Sciatic nerve (tissue), 2 donors: ENCODE measurements at places on chromosomes 12 and 14.
A peak's percentile ranks its signal among the peaks of the same experiment; 100 is the strongest.

GRCh38 chr12:89345830-89346740 lies 6.2 kb downstream of the DUSP6 start:
- no peak for DNase-seq

DNA sequence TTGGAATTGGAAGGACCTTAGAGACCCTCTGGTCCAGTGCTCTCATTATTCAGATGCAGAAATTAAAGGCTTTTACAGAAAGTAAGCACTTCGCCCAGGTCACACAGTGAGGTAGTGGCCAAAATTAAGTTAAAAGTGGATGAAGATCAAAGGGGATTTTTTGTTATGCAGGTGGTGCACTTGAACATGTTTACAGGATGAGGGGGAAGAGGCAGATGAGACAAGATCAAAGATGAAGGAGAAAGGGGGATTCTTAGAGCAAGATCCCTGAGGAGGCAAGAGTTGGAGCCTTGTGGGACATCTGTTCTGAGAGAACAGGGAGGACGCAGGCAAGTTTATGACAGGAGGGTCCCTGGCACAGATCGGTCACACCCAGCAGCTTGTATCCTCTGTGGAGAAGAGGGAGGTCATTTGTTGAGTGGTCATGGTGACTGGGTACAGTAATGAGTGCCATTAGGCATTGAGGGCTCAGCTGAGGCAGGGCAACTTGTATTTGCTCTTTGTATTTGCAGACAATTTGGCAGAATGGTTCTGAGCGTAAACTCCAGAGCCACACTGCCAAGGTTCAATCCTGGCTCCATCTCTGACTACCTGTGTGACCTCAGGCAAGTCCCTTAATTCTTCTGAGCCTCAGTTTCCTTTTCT lies 84.0 kb downstream of the BORCS5 start:
- DNase-seq = no peak

DNA sequence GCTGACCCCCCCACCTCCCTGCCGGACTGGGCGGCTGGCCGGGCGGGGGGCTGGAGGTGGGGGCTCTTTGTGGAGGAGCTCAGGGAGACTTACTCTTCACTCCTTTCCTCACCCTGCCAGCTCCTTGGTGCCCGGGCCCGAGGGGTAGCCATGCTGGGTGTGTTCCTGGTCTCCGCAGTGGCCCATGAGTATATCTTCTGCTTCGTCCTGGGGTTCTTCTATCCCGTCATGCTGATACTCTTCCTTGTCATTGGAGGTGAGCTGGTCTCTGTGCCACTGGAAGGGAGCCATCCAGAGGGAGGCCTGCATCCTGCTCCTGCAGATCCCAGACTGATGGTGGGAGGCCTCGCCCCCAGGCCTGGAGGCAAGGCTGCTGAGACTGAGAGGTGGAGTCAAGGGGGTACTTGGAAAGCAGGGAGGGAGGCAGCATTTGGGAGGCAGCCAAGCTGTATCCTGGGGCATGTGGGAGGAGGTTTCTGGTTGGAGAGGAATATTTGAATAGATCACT lies 19.7 kb downstream of the SOAT2 start:
- DNase-seq = no peak

DNA sequence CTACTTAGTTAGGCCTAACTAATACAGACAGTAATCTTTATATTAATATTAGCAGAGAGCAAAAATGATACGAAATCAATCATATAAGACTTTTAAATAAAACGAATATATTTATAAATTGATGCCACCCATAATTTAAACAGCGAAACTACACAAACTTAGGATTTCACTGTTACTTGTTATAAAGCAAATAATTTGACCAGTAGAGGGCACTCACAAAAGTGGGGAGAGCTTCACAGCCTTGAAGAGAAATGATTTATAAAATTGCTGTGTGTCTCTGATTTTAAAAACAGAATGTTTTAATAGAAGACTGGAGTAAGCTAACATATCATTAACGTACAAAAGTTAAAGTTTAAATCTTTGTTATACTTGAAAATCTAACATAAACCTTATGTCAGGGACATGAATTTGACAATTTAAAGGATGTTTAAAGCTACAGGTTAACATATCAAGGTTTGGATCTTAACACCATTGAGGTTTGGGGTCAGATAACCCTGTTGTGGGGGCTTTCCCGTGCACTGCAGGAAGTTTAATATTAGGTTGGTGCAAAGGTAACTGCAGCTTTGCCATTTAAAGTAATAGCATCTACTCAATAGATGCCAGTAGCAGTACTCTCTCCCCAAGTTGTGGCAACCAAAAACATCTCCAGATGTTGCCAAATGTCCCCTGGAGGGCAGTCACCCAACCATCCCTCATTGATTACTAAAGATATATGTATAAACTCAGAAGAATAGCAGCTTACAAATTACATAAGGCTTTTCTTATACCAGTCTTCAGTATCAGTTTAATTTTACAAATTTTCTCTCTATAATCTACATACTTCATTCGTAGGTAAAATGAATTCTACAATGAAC lies 9.3 kb downstream of the KRAS start:
- no peak for DNase-seq

DNA sequence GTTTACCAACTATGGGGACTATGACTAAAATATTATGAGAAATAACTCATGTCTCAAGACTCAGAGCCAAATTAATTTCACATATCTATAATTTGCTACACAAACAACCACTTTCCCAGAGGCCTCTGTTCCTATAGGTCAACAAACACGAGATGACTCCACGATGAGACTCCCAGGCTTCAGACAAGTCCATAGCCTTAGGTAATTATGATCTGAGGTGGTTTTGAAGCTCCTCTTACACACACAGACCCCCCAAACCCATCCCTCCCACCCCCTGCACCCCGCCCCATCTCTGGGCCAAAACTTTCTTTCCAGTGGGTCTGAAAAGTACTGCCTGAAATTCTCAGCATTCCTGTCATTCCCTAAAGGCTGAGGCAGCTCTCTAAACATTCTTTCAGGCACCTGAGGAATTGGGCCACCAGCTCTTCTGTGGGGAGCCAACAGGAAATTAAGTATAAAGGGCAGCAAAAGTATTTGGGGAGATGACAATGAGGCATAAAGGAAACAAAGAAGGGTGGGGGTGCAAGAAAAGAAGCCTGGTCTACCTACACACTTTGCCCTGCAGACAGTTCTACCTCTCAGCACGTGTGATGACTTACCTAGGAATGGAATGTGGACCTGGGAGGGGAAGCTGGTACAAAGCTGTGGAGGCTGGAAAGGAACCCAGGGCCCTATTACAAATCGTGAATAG lies 143.6 kb downstream of the PAWR start:
- DNase-seq = no peak

DNA sequence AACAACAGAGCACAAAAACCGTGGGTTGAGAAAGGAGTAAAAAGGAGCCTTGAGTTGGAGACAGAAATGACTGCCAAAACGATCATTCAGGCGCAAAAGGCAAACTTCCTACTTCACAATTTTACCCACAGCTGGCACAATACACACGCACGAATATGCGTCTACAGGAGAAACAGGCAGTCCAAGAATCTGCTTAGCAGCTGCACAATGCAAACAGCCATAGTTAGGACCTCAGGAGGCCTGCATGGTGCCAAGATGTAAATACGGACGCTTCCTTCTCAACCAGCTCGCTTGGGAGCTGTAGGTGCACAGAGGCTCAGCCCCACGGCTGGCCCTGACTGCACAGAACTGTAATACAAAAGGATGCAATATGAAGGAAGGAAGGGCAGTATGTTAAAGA lies 250.1 kb upstream of the CAND1 start:
- DNase-seq = no peak

- no peak for DNase-seq
Measured at GRCh38 chr14:80982711-80983110, 27.3 kb downstream of the TSHR start.

DNA sequence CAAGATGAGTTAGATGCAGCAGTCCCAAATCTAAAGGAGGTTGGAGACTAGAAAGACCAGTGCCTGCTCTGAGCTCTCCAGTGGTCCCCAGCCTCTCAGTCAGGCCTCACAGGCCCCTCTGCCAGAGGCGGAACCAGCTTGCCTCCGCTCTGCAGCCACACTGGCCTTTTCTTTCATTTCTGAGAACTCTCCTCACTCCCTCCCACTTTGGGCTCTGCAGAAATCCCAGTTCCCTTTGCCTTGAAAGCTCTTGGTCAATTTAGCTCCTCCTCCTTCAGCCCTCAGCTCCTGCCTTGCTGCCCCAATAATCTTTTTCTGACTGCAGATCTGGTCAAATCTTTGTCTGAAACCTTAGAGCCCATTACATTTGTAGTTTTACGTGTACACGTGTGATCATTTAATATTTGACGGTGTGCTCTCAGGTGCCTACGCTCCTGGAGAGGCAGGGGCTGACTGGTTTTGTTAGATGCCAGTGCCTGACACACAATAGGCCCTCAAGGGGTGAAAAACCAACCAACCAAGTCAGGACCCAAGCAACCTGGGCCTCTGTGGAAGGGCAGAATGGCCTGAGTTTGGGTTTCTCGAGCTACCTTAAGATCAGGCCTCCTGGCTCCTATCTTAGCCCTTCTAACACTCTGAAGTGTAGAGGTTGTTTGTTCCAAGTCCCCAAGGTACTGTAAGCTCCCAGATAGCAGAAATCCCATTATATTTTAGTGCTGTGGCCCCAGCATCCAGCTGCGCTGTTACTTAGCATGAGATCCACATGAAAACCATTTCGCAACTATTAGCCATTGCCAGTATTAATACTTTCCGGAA lies 1.1 kb upstream of the NUDT4 start:
- DNase-seq = peak; percentile 73

GRCh38 chr12:24222968-24223367 lies 273.5 kb upstream of the SOX5 start:
- no peak for DNase-seq

DNA sequence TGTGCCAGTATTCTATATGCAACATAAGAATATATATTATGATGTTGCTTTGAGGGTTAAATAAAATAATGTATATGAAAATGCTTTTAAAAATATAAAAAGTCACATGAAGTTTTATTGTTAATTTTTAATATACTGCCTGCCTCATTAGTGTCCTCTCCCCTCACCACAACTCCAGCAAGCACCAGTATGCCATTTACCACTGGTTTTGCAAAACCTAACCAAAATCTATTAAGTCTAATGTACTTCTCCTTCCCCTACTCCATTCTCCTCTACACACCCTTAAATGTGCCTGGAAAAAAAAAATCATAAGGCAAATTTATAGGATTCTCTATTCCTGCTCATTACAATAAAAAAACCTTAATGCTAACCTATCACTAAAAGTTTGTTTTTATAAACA lies 24.0 kb upstream of the GNG2 start:
- no peak for DNase-seq

GRCh38 chr12:82800185-82800584 lies 113.5 kb downstream of the TMTC2 start:
- no peak for DNase-seq

DNA sequence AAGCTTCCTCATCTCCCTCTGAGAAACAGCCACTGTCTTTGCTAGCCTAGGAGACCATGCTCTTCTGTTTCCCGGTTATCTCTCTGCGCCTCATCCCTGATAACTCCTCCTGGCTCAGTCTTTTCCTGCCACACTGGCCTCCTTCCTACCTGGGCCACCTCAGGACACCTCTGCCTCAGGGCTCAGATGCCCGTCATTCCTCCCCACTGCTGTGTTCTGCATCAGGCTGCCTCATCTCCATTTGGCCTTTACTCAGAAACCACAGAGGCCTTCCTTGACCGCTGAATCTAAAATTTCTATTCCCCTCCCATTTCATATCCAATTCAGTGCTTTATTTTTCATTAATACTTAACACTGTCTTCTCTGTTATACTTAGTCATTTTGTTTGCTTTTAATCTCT lies 311.0 kb upstream of the RGS6 start:
- DNase-seq = no peak

- DNase-seq = no peak
Measured at GRCh38 chr12:103442182-103442555, 53.6 kb downstream of the C12orf42 start.

GRCh38 chr12:122460061-122460460 lies 37.6 kb upstream of the CLIP1 start:
- peak; percentile 2 for DNase-seq

DNA sequence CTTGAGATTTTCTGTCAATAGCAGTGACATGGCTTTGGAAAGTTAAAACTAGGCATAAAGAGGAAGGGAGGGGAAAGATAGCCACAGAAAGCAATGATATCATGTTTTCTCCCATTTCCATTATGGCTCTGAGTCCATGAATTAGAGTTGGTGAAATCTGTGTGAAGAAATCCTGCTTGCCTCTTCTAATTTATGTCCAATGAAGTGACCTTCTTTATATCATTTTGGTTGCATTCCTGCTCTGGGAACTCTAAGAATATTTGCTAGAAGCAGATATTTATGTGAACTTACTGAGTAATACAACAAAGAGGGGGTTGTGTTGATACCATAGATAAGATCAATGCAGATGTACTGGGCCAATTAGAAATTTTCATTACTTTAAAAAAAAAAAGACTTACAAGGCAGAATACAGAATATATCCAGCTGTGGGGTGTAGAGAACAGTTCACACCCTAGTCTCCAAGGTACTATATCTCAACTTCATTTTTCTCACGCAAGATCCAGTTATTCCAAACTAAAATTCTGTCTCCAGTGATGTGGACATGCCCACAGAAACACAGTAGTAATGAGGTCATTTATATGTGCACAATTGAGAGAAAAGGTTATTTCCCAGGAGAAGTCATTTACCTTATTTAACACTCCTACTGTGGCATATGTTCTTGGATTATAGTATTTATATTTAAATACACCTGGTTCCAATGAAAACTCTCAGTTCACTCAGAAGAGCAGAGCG lies 51.5 kb upstream of the KCNJ8 start:
- DNase-seq = no peak

DNA sequence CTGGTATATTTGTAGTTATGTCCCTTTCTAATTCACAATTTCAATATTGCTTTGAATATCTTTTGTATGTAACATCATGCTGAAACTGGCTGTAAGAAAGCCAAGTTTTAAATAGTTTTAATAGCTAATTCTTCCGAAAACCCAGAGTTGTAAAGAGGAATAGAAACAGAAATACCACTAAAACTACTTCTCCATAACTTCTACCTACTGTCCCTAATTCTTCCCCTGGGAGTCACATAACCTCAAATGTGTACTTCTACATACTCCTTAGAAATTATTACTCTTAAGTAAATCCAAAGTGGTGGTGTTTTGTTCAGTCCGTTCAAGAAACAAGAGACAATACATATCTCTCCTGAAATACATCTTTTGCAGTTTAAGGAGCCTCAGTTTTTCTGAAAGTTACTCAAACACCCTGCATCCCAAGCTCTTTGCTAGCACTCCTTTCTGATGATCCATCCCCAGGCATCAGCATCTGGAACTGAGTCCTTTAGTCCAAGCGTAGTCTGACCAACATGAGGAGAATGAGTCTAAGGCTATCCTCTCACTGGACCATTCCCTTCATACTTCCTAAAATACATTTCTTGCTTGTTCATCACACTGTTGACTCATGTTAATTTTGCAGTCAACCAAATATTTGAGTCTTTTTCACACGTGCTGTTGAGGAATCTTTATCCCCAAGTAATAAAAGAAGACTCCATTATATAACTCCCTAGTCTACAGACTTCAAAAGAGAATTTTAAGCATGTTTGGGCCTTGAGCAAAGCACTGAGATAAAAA lies 214.3 kb upstream of the NUDT4 start:
- DNase-seq = no peak

- no peak for DNase-seq
Measured at GRCh38 chr14:21991130-21991529, 317.5 kb upstream of the OR4E1 start.
